ENCODE measurements at places on chromosomes 2 and 18. TPM values are rescaled to one million over a fixed set of nuclear protein-coding genes. Genes with fewer than 3 reads are reported as not detected.

DNA sequence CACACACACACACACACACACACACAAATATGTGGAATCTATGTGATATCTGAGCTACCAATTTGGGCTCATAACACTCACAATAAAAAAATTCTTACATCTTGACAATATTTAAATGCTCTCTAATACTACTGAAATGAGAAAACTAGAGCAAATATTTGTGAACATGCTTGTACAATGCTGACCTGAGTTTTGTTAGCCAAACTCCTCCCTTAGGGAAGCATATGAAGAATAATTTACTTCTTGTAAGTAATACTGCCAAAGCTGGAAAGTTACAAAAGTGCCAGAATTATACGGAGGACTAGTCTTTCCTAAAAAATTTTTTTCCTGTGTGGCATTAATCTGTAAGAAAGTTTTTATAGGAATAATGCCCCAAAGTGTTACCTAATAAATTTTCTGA, 18.5 kb downstream of the MBD2 start:
- no peak for DNase-seq

- peak; percentile 38 for DNase-seq
Observed at GRCh38 chr2:217836901-217837491, 165.8 kb downstream of the TNS1 start.

DNA sequence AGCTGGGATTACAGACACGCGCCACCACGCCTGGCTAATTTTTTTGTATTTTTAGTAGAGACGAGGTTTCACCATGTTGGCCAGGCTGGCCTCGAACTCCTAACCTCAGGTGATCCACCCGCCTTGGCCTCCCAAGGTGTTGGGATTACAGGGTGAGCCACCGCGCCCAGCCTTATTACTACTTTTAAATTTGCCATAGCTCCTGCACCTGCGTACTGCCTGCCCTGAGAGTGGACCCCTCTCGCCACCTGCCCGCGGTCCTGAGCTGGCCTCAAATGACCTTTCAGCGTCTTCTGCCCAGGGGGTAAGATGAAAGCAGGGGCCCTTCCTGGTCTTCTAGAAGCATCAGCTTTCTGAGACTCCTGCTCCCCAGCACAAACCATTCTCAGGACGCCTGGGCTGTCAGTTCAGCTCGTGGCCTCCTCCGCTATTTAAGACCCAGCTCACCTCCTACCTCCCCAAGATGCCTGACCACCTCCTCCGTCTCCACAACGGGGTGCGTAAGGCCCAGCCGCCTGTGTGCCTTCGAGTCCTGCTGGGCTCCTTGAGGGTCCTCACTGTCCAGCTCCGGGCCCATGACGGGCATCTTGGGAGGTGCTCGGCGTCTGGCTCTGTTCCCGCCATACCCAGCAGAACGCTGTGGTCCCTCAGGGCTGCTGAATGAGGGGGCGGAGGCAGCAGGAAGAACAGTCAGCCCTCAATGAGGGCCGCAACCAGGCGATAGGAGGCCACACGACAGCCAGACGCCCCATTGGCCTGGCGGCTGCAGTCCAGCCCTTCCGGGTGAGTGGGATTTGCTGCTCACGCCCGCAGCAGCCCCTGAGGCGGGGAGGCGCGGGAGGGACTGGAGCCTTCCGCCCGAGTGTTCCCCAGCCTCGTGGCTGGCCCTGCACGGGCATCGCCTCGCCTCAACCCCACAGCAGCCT, 266.6 kb downstream of the TFCP2L1 start:
- peak; percentile 48 for DNase-seq

DNA sequence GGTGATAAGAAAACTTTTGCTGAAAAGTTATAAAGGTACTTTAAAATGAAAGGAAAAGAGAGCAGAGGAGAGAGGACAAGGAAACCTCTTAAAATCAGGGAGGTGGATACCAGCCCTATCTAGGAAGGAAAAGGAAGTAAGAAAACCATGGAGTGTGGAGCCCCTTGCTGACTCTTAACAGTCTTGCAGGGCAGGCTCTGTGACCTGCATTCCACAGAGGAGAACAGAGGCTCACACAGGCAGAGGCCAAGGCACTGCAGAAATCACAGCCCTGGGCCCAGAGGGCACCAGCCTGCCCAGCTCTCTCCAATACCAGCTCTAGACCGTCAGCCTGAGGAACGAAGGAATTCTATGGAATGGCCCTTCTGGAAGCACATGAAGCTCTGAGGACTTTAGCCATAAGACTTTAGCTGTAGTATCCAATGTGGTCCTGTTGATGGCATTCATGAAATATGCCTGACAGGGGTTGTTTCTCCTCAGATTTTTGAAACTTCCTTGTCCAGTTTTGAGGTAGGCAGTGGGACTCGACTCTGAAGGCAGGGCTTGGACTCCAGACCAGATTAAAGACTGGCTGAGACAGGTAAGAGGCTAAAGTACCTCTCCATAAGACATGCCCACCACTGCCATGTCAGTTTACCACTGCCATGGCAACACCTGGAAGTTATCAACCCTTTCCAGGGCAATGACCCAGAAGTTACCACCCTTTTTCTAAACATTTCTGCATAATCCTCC, 216.3 kb downstream of the ANAPC1 start:
- no peak for DNase-seq

Gene TRIP12
- 192 TPM for total RNA-seq
